ENCODE measurements at places on chromosomes 2 and 18.

GRCh38 chr18:28904789-28905364, 727.9 kb upstream of the CDH2 start:
- no peak for DNase-seq

- peak; percentile 30 for DNase-seq
These were observed 96.2 kb downstream of the KLHL29 start for GRCh38 chr2:23480957-23481797.

- DNase-seq: no peak
These were observed 92.1 kb downstream of the RPRM start for GRCh38 chr2:153386481-153386897.

DNA sequence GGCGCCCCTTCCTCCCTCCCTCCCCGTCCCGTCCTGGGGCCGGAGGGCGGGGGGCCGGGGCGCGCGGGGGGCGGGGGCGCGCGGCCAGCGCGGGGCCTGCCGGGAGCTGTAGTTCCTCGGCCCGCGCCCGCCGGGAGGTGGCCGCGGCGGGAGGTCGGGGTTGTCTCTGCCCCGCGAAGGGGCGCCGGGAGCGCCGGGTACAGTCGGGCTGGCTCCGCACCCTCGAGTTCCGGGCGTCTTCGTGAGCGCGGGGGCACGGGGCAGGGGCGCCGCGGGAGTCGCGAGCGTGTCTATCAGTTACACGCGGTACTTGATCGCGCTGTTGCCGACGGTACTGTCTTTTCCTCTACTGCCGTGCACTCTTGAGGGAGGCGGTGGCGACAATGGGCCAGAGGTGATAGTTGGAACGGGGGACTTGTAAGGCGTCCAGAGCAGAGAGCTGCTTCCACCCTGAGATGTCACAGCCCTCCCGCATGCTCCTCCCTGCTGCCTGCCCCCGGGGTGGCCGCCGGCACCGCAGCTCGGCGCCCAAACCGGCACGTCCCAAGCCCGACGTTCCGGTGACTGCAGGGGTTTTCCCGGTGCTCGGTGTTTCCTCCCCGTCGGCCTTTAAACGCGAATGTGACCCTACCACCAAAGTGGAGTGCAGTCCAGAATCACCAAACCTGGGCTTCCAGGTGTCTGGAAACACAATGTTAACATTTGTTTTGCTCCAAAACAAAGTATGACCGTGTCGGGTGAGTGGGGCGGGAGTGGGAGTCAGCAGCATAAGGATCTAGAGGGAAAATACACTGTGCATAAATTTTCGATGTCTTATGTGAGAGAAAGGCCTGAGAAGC, at the start of gene PRKD3:
Gene PRKD3, minus strand, starts transcription at position 48 of the 839 bp plus-strand sequence. CDS start 8,309 bp downstream, outside the sequence.
- peak; percentile 74 for DNase-seq

DNA sequence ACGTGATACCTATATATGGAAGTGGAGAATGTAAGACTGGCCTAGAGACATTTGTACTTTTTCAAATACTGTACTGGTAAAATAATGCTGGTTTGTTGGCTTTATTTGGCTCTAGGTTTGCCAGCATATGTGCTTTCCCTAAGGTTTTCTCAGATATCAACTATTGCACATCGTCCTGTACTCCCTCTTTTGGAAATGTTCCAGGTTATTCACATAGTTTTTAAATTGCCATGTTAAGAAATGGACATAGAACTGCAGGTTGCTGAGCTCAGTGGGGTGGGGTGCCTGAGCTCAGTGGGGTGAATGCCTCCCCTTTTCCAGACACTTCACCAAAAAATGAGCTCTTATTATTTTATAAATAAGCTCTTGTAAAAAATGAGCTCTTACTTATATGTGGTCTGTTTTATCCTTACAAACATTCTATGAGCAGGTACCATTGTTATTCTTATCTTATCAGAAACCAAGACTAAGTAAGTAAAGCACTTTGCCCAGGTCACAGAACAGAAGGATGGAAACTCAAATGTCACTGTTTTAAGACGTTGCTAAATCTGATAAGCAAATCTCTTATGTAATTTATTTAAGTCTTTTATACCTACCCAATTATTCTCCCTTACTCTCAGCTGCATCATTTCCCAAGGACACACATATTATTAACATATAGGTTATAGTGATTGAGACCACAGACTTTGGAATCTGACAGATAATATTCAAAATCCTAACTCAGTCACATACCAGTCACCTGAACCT, 99.0 kb downstream of the CPS1 start:
- peak; percentile 30 for DNase-seq

DNA sequence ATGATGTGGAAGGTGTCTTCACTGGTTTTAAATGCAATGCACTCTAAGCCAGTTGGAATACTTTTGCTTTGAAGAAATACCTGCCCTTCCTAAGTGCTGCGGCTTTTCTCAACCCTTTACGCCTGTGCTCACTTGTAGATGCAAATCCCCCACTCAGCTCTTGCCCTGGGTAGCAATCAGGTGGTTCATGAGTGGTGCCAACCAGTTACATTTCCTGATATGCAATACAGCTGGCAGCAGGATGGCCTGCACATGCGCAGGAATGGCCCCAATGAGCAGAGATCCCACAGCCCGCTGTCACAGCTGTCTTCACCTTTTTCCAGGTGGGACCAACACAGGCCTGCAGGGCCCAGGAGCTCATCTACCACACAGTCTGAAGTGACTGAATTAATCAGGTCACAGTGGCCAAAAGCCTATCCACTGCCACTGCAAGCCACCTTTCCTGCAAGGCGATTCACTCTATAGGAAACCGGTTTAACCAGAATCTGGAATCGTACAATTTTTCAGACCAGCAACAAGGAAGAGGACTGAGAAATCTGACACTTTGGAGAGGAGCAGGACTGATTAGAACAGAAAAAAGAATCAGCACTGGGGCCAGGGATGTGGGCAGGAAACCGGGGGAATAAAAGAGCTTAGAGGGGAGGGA, 247.8 kb downstream of the MYT1L start:
- DNase-seq: no peak

GRCh38 chr2:149724091-149724490, 136.5 kb upstream of the MMADHC start:
- no peak for DNase-seq

DNA sequence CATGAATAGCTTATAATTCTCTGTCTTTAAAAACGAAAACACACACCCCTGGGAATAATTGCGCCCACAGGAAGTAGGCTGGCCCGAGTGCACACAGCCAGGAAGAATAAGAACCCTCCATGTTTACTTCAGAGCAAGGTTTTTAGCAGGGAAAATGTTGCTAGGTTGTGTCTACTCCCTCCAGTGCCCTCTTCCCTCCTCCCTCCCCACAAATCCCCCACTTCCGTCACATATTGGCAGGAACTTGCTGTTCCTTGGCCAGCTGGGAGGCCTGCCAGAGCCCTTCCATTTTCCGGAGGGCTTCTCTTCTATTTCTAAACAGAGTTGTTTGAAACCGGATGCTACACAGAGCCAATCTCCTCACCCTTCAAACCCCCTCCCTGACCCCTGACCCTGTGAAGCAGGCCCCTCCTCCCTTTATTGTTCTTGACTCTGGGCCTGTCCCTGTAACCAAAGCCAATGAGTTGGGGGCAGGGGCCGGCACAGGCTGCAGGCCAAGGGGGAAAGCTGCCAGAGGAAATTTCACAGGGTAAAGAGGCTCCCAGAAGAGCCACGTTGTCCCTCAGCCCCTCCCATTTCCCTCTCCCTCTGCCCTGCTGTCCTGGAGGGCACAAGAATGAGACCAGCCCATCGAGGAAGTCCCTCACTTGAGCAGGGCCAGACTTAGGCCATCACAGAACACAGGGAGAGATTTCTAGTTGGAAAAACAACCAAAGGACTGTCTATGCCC, 49.8 kb upstream of the LGALSL start:
- DNase-seq: no peak

- DNase-seq: no peak
These were observed 78.1 kb downstream of the CERKL start for GRCh38 chr2:181578829-181579228.

GRCh38 chr18:22032392-22032961, 136.9 kb upstream of the GATA6 start:
- DNase-seq: no peak

DNA sequence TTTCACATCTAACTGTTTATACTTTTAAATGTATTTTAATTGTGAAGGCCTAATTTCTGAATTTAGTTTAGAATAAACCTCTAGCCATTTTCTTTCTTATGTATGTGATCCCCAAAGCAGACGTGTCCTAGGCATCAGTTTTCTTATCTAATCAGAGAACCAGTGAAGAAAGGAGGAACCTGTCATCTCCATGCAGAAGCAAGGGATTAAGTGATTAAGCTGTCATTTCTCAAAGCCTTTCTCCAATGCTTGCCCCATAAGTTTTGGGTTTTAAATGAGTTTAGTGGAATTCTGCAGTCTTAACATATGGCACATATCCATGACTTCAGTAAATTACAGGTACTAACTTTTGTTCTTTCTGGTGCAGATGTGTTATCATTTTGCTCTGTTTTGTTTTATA, 190.4 kb downstream of the PLCL1 start:
- DNase-seq: no peak

DNA sequence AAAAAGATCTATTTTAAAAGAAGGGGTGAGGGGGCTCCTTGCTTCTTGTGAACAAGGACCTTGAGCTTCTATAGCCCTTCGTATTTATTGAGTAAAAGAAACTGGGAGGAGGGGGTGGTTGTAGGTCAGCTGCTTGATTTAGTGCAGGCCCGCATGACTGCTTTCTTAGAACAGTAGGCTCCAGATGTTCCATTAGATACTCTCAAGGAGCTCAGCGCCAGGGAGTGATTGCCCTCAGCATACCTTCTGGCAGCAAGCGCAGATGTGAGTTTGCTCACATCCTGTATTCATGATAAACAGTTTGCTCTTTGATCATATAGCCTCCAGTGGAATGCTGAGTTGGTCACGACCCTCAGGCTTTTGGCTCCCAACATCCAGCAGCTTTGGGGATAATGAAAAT, 108.9 kb upstream of the XPO1 start:
- DNase-seq: no peak

- DNase-seq: no peak
These were observed 68.2 kb upstream of the NOSTRIN start for GRCh38 chr2:168734199-168734760.

- no peak for DNase-seq
These were observed 33.3 kb downstream of the STAT1 start for GRCh38 chr2:190980630-190981209.

- DNase-seq: no peak
These were observed 39.5 kb downstream of the NIFK start for GRCh38 chr2:121697108-121697631.

- DNase-seq: no peak
These were observed 252.6 kb upstream of the RASGRP3 start for GRCh38 chr2:33223856-33224255.

- peak; percentile 99 for DNase-seq
These were observed 418.0 kb downstream of the LRATD1 start for GRCh38 chr2:15050483-15050882.

DNA sequence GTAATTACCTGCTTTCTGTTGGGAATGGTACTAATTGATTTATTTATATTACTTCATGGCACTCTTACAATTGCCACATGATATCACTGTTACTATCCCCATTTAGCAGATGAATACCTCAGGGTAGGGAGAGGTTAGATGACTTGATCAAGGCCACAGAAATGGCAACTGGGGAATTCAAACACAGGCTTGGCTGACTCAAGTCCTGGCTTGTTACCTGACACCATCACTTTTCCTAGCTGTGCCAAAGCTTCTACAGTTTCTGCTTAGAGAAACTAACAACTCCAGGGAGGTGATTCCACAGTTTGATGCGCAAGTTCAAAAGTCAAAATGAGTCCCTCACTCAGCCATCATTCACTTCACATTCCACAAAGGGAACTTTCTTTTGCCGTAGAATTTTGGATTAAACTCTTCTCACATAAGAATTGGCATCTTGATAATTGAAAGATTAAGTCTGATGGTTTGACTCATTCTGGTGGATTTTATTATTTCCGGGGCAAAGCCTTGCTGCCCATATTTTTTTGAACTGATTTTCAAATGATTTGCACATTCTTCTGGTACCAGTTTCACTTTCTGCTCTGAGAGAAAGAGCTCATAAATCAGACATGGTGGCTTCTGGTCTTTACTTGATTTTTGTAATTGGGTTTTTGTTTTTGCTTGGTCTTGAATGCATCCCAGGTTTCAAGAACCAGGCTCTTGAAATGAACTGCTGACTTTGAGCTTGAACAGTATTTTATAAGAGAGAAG, 656.8 kb downstream of the BCL11A start:
- no peak for DNase-seq

GRCh38 chr2:229180658-229181057, 90.4 kb downstream of the PID1 start:
- no peak for DNase-seq

DNA sequence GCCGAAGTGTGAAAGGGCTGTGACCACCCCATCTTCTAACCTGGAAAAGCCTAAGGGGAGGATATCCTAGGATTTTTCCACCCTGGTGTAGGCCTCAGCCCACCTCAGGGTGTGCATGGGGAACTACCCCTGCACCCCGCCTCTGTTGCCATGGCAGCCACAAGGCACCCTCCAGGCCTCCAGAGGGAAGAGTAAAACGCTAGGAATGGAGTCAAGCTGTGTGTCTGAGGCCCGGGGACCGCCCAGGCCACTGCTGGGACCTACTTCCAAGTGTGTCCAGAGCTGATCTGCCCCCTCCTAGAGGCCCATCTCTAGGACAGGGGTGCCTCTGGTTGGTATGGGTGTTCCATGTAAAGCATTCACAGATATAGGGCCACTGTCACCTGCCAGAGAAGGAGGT, 86.7 kb downstream of the PLB1 start:
- no peak for DNase-seq

DNA sequence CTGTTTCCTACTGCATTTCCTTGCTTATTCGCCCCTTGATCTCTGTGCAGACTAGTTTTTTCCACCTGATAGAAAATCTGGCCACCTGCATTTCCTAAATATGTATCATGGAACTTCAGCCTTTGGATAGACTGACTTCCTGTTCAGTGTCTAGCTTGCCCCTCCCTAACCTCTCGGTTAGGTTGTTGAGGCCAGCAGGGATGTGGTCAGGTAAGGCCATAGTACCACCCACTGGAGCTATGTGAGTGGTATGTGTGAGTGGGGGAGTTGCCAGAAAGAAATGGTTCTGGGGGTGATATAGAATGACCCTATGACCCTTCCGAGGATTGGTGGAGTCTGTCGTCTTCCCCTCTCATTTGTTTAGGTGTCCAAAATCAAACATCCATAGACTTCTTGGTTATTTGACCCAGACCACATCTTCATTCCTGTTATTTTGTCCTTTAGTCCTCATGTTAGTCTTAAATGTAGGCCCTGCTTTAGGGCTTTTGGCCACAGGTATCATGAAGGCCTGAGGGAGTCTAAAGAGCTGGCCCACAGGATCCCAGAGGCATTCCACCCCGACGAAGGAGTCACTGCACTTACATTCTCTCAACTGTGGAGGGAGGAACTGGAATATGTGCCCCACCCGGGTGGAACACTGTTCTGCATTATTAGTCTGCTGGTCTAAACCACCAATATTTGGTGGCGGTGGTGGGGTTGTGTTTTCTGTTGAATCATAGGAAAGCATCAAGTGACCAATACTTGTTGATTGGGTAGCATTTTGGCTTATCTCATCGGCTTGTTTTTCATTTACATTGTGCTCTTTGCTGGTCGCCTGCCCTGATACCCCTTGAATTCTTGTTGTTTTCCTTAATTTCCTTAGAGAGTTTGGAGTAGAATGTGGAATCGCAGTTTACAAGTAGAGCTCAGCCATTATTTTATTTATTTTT, 21.9 kb downstream of the CAB39 start:
- DNase-seq: no peak

GRCh38 chr2:232434563-232435374, 21.2 kb upstream of the ALPI start:
- DNase-seq: no peak

- DNase-seq: no peak
These were observed 248.5 kb upstream of the RAB6C start for GRCh38 chr2:129730979-129731378.

Measured in NCI-H2171 (cell line).